ENCODE measurements at places on chromosomes 1 and 21.

DNA sequence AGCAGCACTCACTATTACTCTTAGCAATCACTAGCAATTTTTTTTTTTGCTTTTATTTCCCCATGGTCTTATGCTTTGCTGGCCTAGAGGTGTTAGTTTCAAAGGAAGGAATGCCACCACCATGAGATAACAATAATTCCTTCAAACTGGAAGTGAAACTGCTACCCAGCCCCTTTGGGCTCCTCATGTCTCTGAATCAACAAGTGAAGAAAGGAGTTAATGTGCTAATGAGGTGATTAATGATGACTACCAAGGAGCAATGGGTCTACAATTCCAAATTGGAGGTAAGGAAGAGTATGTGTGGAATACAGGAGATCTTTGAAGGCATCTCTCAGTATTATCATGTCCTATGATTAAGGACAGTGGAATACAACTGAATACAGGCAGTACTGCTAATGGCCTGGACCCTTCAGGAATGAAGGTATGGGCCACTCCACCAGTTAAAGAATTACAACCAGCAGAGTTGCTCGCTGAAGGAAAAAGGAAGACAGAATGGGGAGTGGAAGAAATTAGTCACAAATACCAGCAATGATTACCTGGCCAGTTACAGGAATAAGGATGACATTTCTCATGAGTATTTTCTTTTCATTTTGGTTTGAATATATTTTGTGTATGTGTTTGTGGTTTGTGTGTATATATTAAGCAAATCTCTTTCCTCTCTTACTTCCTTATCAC lies 652.9 kb downstream of the ADGRL2 start:
- DNase-seq, result no peak

DNA sequence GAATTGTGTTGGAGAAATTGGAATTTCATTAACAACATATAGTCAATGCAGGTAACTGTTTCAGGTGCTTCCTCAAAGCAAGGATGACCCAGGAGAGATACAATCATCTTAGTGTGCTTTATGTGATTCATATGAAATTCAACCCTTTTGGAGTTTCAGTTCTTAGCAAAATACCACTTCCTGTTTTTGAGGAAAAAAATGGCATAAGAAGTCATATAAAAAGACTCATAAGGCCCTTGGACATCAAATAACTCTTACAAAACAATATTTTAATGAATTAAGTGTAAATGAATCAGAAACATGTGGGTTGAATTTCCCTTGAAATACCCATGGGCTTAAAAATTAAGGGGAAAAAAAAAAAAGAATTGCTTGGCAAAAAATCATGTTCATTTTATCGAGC lies 926.6 kb downstream of the LTN1 start:
- no peak for DNase-seq

- peak; percentile 30 for DNase-seq
These were observed 22.0 kb downstream of the TSPAN2 start for GRCh38 chr1:115067161-115067859.

- DNase-seq, result no peak
These were observed 38.9 kb downstream of the ARHGEF11 start for GRCh38 chr1:157006676-157007075.

DNA sequence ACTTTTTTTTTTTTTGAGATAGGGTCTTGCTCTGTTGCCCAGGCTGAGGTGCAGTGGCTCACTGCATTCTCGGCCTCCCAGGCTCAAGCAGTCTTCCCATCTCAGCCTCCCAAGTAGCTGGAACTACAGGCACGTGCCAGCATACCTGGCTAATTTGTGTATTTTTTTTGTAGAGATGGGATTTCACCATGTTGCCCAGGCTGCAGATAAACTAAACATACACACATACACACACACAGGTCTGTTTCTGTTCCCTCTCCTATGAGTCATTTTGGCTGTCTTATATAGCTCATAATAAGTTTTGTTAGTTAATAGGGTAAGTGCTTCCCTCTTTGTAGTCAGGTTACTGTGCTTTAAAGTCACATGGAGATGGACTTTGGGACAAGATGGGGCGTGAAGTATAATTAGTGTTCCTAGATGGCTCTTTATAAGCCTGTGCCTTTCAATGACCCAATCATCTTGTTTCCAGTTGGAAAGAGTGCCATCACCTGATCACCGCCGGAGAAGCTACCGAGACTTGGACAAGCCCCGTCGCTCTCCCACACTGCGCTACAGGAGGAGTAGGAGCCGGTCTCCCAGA lies 9.1 kb downstream of the PRPF38A start:
- no peak for DNase-seq

GRCh38 chr1:1059494-1060280 lies 14.4 kb downstream of the RNF223 start:
- no peak for DNase-seq

DNA sequence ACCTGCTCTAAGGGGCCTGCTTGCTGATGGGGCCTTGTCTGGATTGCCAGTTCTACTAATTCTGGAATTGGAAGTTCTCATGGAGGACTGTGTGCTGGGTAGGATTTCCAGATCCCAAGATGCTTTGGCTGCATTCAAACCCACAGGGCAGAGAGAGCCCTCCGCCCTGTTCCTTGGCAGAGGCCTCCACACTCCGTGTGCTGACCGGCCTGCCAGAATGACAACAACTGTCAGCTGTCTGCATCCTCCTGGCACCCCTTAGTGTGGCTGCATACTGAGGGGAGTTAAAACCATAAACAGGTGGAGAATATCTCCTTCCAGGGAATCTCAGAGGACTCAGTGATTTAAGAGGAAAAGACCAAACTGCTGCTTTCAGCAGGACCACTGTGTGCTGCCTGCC lies 60.7 kb downstream of the ADARB1 start:
- no peak for DNase-seq

GRCh38 chr1:47776667-47777131 lies 220.5 kb downstream of the TRABD2B start:
- DNase-seq, result no peak

DNA sequence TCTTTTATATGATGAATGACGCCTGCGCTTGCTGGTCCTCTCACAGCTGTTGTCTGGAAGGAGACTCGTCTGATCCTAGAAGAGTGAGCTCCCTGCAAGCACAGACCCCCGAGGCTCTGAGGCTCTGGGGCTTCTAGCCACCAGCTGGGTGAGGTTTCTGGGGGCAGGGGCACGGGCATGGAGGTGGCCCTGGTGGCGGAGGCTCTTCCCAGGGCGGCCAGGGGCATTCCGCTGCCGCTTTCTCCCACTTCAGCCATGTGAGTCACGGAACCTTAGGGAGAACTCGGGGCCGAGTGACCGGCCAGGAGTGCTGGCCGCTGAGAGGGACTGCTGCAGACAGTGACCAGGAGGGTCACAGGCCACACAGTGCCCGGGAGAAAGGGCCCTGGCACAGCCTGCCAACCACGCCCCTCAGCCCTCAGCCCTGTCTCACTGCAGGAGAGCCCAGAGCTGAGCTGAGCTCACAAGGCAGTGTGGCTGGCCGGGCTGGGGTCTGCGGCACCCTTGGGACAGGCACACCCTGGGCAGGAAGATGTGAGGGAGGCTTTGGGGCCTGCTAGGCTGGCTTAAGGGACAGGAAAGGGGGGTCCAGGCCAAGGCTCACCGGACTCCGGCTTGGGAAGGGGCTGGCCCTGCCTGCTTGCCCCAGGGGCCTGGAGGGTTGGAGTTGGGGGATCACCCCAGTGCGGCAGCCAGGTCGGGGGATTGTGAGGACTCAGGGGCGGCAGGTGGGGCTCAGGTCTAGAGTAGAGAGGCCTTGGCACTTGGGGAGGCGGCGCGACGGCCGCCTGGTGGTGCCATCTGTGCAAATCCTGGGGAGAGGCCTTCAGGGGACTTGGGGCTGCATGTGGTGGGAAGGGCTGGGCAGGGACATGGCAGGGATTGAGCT lies 35.7 kb downstream of the MORN1 start:
- no peak for DNase-seq

DNA sequence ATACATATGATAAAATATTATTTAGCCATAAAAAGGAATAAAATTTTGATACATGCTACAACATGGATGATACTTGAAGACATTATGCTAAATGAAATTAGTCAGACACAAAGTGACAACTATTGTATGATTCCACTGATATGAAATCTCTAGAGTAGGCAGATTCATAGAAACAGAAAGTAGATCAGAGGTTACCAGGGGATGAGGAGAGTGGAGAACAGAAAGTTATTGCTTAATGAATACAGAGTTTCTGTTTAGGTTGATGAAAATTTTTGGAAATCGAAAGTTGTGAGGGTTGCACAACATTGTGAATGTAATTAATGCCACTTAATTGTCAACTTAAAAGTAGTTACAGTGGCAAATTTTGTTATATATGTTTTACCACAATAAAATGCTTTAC lies 315.7 kb upstream of the USP25 start:
- DNase-seq, result no peak

DNA sequence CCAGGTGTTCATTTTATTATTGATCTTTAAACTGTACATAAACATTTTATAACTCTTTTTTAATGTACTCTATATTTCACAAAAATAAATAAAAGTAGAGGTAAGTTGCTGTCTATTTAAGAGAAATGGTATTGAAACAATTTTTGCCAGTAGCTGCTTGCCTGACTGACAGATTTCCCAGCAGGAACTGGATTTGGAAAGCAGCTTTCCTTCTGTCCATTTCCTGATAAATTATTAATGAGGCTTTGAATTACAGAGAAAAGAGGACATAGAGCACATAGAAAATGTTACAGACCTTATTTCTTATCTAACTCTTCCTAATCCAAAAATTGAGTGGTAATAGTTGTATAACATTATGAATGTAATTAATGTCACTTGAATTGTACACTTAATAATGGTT lies 79.7 kb upstream of the BCL10 start:
- DNase-seq, result no peak

GRCh38 chr1:204461331-204462228 lies 33.0 kb downstream of the PIK3C2B start:
- no peak for DNase-seq

GRCh38 chr1:192767798-192768197 lies 41.0 kb upstream of the RGS2 start:
- no peak for DNase-seq

- no peak for DNase-seq
These were observed 6.9 kb upstream of the CDC42BPA start for GRCh38 chr1:227325156-227325555.

- DNase-seq, result no peak
These were observed 616.8 kb downstream of the RWDD3 start for GRCh38 chr1:95850763-95851162.

GRCh38 chr1:62181532-62181931 lies 13.1 kb upstream of the L1TD1 start:
- DNase-seq, result no peak

DNA sequence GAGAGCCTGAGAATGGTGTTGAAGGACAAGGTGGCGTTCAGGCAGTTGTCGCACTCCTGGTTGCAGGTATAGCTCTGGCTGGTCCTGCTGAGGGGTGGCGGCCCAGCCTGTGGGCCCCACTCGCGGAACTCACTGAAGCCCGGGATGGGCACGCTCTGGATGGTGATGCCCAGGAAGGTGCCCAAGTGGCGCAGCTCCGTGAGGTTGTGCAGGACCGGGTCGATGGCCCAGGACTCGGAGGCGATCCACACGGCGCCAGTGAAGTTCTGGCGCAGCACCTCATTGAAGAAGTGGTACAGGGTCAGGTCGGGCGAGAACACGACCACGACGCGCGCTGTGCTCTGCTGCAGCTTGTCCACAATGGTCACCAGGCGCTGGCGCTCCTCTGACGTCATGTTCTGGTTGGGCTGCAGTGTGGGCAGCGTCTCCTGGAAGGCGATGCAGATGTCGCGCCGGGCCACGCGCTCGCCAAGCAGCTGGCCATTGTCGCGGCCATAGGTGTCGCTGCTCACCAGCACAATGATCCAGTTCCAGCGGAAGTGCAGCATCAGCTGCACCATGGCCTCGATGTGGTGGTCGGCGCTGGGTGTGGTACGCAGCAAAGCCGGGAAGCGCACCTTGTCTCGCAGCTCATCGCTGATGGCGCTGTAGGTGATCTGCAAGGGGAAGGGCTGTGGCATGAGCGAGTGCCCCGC lies 5.0 kb downstream of the TAS1R2 start:
- DNase-seq, result no peak

- DNase-seq, result no peak
These were observed 136.4 kb downstream of the AKT3 start for GRCh38 chr1:243713470-243714186.

DNA sequence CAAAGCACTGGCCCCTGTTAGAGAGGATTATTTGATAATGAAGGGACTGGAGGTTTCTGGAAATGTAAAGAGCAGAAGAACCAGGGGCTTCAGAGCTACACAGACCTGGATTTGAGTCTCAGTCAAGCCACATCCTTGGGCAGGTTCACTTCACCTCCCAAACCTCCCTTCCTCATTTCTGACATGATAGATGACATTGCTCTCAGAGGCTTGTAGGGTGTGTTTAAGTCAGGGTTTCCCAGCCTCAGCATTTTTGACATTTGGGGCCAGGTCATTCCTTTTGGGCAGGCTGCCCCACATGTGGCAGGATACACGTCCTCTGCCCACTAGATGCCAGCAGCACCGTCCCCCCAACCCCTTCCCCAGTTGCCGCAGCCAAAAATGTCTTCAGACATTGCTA lies 474.6 kb downstream of the MATN1 start:
- no peak for DNase-seq

DNA sequence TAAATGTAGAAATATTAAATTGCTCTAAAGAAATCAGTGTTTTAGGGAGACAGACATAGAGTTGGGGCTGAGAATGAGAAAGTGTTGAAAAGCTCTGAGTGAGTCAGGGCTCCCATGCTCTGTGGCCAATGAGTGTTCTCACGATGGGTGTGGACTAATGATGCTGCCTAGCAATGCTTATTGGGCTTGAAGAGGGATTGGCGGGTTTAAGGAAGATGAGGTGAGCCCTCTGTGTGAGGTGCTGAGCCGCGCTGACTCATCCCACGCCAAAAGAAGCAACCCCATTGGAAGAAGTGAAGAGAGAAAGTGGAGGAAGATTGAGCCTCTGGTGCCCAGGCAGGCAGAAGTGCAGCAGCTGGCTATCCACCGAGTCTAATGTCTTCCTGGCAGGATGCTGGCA lies 65.1 kb upstream of the DPT start:
- no peak for DNase-seq

GRCh38 chr1:43451157-43451591 lies 2.6 kb downstream of the HYI start:
- DNase-seq, result no peak

- no peak for DNase-seq
These were observed 67.5 kb upstream of the CLDN14 start for GRCh38 chr21:36547464-36547863.

- DNase-seq, result no peak
These were observed 70.1 kb upstream of the ESRRG start for GRCh38 chr1:216793303-216793702.

- peak; percentile 80 for DNase-seq
These were observed 59.8 kb downstream of the CAPN2 start for GRCh38 chr1:223771814-223772770.

- DNase-seq, result no peak
These were observed 92.9 kb downstream of the SLC45A1 start for GRCh38 chr1:8410791-8411190.

- DNase-seq, result no peak
These were observed 71.0 kb downstream of the NENF start for GRCh38 chr1:212503714-212504113.
